Right atrium auricular region (tissue), 2 donors: ENCODE measurements at places on chromosomes 2 and 18. TPM values are rescaled to one million over a fixed set of nuclear protein-coding genes. Genes with fewer than 3 reads are reported as not detected.

DNA sequence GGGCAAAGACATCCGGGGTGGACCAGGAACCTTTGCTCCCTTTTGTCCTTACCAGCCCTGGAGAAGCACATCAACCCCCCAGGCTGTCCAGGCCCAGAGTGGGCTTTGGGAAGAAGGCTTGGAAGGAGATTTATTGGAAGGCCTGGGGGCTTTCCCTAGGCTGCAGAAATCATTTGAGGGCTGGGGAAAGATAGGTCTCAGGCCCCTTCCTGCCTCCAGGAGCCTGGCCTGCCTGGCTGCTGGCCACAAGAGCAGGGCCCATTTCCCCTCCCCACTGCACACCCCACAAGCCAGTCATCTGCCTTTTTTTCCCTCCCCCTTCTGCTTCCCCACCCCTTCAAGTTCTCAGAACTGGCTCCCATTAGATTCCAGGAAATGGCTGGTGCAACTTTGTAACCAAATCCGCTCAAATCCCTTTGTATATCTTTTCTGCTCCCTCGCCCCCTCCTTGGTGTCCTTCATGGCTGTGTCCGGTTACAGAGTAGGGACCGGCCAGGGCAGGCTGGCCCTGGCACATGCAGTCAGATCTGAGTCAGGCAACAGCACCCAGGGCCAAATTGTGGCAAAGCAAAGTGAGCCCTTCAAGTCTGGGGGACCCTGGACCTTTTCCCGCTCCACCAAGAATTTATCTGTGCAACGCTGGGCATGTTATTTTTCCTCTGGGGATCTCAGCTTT, 20.8 kb upstream of the TNP1 start:
- DNase-seq: no peak

DNA sequence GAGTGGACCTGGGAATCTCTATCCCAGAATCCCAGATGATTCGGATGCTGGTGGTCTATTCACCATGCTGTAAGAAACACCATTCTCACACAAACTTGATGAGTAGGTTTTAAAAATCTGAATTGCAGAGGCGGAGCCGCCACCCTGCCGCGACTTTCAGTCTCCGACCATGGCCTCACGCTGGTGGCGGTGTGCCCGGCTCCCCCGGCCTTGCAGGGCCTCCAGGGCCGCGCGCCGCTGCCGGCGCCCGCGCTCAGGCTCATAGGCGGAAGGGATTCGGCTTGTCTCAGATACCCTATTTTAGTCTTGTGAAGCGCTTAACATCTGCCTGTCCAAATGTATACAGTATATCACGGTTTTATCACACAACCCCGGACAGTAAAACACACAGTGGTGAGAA, 2.6 kb upstream of the PPM1B start:
- no peak for DNase-seq

DNA sequence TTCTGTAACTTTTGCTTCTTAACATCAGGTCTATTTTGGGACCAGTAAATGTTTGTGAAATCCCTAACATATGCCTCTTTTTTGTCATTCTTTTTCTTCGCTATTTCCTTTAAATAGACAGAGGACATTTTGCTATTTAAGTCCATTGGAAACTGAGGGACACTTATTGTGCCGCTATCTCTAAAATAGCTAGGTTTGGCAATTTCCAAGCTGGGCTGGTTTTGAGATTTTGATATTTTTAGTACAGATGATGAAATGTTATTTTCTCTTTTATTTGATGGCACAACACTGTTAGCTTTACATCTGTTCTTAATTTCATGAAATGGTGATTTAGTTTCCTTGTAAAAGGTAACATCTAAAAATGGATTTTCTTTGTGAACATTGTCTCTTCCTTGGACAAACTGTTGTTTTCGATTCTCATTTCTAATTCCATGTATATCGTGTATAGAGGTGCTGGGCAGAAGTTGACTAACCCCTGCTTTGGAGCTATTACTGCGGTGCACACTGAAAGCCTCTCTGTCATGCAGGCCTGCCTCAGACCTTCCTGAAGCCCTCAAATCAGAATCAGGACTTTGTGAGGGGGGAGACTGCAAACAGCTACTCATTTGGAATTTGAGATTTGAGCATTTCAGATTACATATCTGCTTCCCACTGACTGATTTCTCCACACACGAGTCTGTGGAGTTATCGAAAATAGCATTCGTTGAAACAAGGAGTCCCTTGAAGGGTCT, 594 bp downstream of the RAD51AP2 start:
- no peak for DNase-seq

GPR45 gene
- total RNA-seq: not detected

DNA sequence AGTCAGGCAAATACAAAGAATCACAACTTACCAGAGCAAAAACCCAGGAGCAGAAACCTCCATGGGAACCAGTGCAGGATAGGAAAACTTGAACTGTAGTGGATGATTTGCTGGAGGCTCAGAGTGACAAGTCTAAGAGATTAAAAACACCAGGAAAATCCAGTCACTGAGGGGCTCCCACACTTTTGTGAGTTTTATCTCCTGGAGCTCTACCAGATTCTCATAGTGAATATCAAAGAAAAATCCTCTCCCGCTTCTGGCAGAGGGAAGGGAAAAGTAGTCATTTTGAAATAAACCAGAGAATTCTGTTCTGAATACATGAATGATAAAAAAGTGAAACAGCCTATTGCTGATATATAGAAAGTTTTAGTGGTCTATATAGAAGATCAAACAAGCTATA, 23.1 kb downstream of the NABP1 start:
- no peak for DNase-seq

CYRIA gene
- 2.8 TPM for total RNA-seq

- no peak for DNase-seq
These were observed 47.8 kb upstream of the MGAT5 start for GRCh38 chr2:134206031-134206430.

- no peak for DNase-seq
These were observed 17.6 kb downstream of the NBAS start for GRCh38 chr2:15543541-15543940.

DNA sequence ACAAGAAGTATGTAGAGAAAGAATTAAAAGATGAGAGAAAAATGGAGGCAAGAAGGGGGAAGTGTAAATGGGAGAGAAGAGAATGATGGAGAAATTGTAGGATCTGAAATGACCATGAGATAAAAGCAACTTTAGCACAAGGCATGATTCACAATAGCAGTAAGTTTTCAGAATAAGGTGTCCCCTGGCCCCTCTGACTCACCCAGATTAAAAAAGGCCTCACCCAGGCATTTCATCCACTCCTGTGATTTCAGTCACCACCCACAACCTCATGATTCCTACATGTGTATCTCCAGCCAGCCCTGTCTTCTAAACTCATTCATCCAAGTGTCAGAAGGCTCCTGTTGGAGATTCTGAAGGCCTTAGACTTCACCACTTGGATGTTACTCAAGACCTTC, 56.6 kb downstream of the SP100 start:
- DNase-seq: no peak

GRCh38 chr2:171160956-171161740, 455 bp upstream of the TLK1 start:
- peak; percentile 66 for DNase-seq

DNA sequence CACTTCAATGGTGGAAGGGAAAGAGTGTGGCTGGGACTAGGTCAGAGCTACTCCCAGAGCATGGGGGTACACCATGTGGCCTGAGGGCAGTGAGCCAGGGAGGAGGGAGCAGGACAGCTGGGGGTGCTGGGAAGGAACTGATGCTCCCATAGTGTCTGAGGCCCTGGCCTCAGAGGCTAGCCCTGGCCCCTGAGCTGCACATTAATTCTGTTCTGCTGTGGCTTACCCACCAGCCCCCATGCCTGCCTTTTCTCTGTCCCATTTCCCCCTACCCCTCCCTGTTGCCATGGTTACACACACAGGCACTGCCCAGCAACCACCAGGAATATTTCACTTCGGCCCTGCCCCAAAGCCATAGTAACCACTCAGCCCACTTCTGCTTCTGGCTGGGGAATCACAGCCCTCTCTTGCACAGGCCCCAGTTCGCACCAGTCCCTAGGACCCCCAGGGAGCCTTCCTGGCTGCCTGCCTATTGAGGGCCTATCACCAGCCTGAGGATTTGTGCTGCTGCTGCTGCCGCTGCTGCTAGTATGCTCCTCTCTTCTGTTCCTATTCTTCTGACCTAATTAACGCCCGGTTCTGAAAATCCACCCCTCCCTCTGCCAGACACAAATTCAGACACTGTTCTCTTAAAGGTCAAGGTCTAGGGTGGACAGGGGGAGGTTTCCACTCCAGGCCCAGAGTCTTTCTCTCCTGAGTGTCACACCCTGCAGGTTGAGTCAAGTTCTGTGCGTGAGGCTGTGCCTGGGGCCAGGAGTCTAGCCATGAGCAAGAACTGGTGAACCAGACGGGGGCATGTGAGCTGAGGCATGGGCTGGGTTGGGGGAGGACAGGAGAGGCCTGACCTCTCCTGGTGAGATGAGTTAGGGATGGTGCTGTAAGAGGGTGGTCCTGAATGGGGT, 87.1 kb upstream of the MCFD2 start:
- DNase-seq: peak; percentile 65

GRCh38 chr2:234300391-234300925, 196.4 kb downstream of the ARL4C start:
- no peak for DNase-seq

DNA sequence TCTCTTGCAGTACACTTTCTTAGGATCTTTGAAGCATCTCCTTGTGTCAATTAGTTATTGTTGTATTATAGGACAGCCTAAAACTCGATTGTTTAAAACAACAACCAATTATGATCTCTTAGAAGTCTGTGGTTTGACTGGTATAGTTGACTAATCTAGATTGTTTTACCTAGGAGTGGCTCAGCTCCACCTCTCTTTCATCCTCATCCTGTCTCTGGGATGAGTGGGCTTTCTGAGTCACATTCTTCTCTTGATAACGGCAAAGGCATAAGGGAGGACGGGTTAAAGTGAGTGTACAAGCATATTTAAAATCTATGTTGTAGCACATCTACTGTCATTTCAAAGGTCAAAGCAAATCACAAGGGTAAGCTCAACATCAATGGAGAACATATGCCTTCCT, 102.3 kb upstream of the GULP1 start:
- DNase-seq: no peak

MAL gene
- 8.7 TPM for total RNA-seq

DNA sequence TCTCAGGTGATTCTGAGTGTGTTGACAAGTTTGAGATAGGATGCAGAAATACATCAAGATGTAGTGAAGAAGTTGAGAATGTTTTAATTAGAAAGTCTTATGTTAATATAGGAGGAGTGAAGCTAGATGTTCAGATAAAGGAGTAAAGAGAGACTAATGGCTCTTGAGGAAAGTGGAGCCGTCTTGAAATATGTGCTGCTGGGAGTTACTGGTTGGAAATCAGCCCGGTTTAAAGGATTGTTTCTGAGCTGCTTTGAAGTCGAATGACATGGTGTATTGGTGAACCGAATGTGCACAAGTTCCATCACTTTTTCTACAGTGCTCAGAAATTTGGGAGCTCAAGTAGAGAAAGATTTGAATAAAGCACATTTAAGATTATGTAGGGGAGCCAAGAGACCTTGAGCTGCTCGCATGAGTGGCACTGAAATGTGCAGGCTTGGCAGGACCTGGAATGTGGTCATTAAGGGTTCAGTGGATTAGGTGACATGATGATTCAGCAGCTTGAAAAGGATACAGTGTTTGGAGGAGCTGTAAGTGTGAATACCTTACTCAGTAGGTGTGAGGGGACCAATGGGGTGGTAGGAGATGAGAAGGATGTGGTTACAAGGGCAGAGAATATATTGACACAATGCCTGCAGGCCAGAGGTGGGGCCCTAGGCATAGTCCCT, 68.6 kb downstream of the CAB39 start:
- DNase-seq: no peak

DNA sequence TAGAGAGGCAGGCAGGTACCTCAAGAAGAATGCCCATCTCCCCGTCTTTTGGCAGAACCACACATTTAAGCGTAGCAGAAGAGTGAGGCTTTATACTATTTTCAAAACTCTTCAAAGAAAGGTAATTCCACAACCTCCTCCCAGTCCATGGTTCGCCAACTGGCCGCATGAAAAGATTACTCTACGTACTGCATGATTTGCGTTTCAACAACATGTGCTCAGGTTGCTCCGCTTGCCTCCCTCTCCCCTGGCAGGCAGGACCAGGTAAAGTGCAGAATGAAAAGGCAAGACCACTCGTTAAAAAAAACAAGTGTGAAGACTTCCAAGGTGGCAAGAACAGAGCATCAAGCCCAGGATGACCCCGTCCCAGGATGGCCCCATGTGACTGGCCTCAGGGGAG, 143.7 kb downstream of the SP3 start:
- DNase-seq: no peak

MGAT4A gene
- total RNA-seq: 13.2 TPM

DNA sequence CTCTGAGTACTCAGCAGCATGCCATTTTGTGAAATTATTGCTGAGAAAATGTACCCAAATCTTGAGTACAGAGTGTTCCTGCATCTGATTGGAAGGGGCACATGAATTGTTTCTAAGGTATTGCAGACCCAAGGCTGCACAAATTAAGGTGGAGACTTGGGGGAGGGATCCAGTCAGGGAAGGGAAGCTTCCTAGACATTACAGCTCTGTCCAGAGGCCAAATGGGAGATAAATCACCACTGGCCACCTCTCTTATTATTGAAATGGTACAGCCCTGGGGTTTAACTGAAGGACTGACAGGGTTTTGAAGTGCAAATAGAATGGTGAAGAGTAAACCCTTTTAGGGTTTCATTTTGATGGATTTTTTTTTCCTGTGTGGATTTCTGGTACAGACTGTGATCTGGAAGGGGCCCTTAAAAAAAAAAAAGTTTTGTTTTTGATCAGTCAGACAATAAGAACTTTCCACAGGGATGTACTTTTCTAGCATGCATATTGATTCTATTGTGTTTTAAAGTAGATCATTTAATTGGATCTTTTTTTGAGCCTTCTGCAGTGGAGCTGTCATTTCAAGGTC, 119.4 kb downstream of the GREB1L start:
- DNase-seq: no peak

DNA sequence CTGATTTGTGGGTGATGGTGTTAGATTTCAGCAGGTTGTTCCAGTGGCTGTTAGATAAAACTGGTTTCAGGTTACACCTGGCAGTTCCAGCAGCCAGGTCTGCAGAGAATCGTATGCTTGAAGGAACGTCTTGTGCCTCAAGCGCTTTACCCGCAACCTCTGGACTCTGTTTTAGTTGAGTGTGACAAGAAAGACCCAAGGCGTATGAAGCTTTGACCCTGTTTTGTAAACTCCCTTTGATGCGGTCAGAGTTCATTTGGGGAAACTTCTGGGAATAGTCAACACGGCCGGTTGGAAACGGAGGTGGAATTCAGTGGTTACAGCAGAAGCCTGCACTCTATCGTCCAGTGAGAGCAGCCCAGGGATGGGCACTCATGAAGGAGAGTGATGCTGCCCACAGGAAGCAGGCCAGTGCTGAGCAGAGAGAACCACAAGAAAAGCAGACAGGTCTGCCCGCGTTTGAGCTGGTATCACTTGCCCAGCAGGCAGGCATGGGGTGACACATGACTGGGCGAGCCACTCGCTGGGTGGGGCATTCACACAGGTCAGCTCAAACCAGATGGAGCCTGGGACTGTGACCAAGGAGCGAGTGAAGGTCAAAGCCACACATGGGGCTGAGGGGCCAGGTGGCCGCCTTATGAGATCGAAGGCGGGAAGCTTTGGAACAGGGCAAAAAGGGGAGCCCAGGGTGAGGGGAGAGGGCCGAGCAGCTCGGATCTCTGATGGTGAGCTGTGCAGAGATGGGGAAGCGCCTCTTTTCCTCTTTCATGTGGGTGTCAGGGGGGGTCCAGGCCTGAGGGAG, 99.6 kb upstream of the MBOAT2 start:
- no peak for DNase-seq
